Spinal cord (tissue), 10 donors: ENCODE measurements at places on chromosomes 2 and 18. TPM values are rescaled to one million over a fixed set of nuclear protein-coding genes. Genes with fewer than 3 reads are reported as not detected.

Gene SERPINB4
- not detected for total RNA-seq

GRCh38 chr2:49035481-49035880, 118.8 kb downstream of the FSHR start:
- peaks cover 3% of the 10 kb centered on the region for H3K4me1 ChIP-seq
- no peak overlapping the region for H3K4me3 ChIP-seq
- no peak overlapping the region for H3K27ac ChIP-seq
- no peak for DNase-seq

GRCh38 chr2:28444956-28445355, 50.9 kb upstream of the PLB1 start:
- H3K4me1 ChIP-seq: no peaks in the 10 kb centered on the region
- no peak for DNase-seq

GRCh38 chr2:130377491-130377890, 21.6 kb downstream of the PTPN18 start:
- no peak for DNase-seq
- no peak overlapping the region for H3K4me3 ChIP-seq
- no peak overlapping the region for H3K27ac ChIP-seq
- no peaks in the 10 kb centered on the region for H3K27me3 ChIP-seq
- H3K36me3 ChIP-seq: peaks cover 4% of the 10 kb centered on the region

Gene SLC14A1
- 2.0 TPM for total RNA-seq

- no peaks in the 10 kb centered on the region for H3K4me1 ChIP-seq
- peaks cover 51% of the 10 kb centered on the region for H3K36me3 ChIP-seq
- H3K4me3 ChIP-seq: no peak overlapping the region
- no peaks in the 10 kb centered on the region for H3K27me3 ChIP-seq
- H3K27ac ChIP-seq: no peak overlapping the region
These were observed 87.1 kb upstream of the TFCP2L1 start for GRCh38 chr2:121372082-121372481.

GRCh38 chr2:11827547-11827946, 81.1 kb downstream of the LPIN1 start:
- no peak overlapping the region for H3K27ac ChIP-seq
- peaks cover 18% of the 10 kb centered on the region for H3K36me3 ChIP-seq

Gene G6PC2
- 0.11 TPM for total RNA-seq

GRCh38 chr2:109611467-109612095, 2.2 kb downstream of the SEPTIN10 start:
- H3K27ac ChIP-seq: no peak overlapping the region
- peaks cover 2% of the 10 kb centered on the region for H3K27me3 ChIP-seq
- H3K4me3 ChIP-seq: no peak overlapping the region
- H3K4me1 ChIP-seq: peaks cover 14% of the 10 kb centered on the region
- peak; percentile 47 for DNase-seq

GRCh38 chr2:22027345-22028005, 903.7 kb downstream of the TDRD15 start:
- H3K36me3 ChIP-seq: no peaks in the 10 kb centered on the region
- no peak for DNase-seq
- H3K27ac ChIP-seq: no peak overlapping the region
- H3K27me3 ChIP-seq: no peaks in the 10 kb centered on the region

- H3K4me3 ChIP-seq: no peak overlapping the region
- H3K27me3 ChIP-seq: no peaks in the 10 kb centered on the region
- no peak overlapping the region for H3K27ac ChIP-seq
- no peak for DNase-seq
- no peaks in the 10 kb centered on the region for H3K4me1 ChIP-seq
- H3K36me3 ChIP-seq: no peaks in the 10 kb centered on the region
These were observed 35.3 kb downstream of the MMADHC start for GRCh38 chr2:149552226-149552625.

GRCh38 chr2:7450833-7451190, 533.6 kb downstream of the RNF144A start:
- no peaks in the 10 kb centered on the region for H3K36me3 ChIP-seq
- H3K27ac ChIP-seq: no peak overlapping the region
- no peak overlapping the region for H3K4me3 ChIP-seq

Gene MALT1
- 32.0 TPM for total RNA-seq

Gene TMEM247
- not detected for total RNA-seq

- no peaks in the 10 kb centered on the region for H3K27me3 ChIP-seq
- no peak overlapping the region for H3K27ac ChIP-seq
- no peaks in the 10 kb centered on the region for H3K4me1 ChIP-seq
These were observed 211.6 kb downstream of the DOK6 start for GRCh38 chr18:69612242-69612641.

DNA sequence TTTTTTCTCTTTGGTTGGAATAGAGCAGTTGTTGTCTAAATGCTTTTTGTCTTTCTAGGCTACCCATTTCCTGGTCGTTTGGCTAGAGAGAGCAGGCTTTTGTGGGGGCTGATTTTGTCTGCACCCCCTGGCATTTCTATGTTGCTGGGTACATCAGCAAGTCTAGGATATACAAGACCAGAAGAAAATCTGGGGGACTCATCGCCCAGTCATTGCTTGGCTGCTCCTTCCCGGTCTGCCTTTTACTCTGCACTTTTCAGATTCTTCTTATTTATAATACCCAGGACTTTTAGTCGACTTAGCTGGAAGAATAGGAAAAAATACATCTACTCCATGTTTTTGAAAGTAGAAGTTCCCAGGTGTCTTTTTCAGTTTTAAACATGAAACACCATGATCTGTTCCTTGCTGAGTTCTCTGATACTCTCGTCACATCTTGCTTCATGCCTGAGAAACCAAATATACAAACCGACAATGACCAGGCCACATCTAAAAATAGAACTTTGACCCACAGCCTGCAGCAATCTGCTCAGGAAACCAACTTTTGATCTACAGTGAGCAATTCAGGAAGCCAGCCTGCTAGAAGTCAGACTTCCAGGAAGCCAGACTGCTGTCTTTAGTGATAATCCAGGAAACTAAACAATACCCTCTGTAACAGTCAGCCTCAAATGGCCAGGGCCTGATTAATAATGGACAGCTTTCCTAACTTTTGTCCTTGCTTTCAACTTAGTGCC, 163.8 kb upstream of the MEX3C start:
- H3K27ac ChIP-seq: no peak overlapping the region
- H3K4me1 ChIP-seq: peaks cover 2% of the 10 kb centered on the region
- H3K36me3 ChIP-seq: no peaks in the 10 kb centered on the region
- H3K4me3 ChIP-seq: no peak overlapping the region
- no peaks in the 10 kb centered on the region for H3K27me3 ChIP-seq
- no peak for DNase-seq

GRCh38 chr2:168663993-168664392, 138.4 kb upstream of the NOSTRIN start:
- peaks cover 6% of the 10 kb centered on the region for H3K4me1 ChIP-seq
- no peaks in the 10 kb centered on the region for H3K27me3 ChIP-seq
- no peak overlapping the region for H3K27ac ChIP-seq
- no peak for DNase-seq
- no peak overlapping the region for H3K4me3 ChIP-seq
- H3K36me3 ChIP-seq: no peaks in the 10 kb centered on the region

GRCh38 chr2:53317861-53318260, 449.7 kb upstream of the CHAC2 start:
- H3K27me3 ChIP-seq: no peaks in the 10 kb centered on the region
- no peak for DNase-seq
- H3K4me3 ChIP-seq: no peak overlapping the region
- no peaks in the 10 kb centered on the region for H3K4me1 ChIP-seq
